ENCODE measurements at places on chromosomes 7 and 10.

DNA sequence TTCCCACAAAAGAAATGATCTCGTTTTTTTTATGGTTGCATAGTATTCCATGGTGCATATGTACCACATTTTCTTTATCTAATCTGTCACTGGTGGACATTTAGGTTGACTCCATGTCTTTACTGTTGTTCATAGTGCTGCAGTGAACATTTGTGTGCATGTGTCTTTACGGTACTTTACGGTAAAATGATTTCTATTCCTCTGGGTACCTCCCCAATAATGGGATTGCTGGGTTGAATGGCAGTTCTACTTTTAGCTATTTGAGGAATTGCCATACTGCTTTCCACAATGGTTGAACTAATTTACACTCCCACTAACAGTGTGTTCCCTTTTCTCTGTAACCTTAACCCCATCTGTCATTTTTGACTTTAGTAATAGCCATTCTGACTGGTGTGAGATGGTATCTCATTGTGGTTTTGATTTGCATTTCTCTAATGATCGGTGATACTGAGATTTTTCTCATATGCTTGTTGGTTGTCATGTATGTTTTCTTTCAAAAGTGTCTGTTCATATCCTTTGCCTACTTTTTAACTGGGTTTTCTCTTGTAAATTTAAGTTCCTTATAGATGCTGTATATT lies 37.2 kb downstream of the MKLN1 start:
- no peak for DNase-seq

DNA sequence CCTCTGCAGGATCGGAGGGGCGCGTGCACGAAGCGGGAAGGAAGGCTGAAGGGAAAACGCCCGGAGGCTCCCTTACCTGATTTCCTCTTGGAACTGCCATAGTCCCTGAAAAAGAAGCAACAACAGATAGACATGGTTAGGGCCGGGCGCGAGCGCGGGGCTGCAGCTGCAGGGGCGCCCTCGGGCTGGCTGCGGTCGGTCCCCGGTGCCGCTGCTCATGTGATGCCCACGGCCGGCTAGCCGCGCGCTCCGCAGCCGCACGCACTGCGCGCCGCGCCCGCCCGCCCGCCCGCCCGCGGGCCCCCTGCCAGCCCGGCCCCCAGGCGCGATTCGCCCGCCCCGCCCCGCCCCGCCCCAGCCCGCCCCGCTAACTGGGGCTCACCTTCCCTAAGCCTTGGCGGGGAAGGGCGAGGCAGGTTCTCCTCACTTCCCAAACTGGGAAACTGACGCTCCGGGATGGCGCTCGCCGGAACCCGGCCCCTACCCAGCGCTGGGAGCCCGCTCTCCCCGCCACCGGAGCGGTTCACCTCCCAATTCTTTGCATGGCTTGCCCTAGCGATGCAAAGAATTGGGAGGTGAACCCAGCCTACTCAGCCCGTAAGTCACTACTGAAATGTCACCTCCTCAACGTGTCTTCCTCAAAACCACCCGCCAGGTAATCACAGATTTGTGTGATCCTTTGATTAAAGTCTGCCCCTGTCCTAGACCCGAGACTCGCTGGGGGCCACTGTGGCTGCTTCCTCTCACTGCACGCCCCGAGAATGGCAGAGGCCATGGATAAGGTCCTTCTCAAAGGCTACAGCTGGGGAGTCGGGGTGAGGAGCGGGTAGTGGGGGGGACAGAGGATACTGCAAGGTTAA lies 162.2 kb downstream of the SH3PXD2A start:
- DNase-seq, result no peak

GRCh38 chr7:3616306-3616705 lies 315.3 kb downstream of the SDK1 start:
- no peak for DNase-seq

DNA sequence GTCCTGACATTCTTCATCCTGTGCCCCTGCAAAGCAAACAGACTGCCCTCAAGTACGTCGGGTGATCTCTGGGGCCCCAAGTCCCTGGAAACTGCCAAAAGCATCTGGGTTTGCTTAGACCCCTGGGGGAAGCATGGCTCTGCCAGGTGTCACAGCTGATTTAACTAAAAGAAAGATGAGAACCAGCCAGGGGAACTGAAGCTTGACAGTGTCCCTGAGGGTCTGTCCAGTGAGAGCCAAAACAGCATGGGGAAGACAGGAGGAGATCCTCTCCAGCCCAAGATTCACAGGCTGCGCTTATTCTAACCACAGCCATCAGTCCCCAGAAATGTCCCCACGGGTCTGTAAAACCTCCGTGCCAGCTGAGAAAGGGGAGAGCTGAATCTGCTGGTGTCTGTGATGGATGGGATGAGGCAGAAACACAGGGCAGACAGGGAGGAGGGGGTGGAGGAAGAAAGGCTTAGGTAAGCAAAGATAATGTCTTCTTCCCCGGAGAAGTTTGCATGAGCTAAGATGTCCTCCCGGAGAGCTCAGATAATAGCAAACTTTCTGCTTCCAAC lies 21.3 kb downstream of the CCDC3 start:
- no peak for DNase-seq

DNA sequence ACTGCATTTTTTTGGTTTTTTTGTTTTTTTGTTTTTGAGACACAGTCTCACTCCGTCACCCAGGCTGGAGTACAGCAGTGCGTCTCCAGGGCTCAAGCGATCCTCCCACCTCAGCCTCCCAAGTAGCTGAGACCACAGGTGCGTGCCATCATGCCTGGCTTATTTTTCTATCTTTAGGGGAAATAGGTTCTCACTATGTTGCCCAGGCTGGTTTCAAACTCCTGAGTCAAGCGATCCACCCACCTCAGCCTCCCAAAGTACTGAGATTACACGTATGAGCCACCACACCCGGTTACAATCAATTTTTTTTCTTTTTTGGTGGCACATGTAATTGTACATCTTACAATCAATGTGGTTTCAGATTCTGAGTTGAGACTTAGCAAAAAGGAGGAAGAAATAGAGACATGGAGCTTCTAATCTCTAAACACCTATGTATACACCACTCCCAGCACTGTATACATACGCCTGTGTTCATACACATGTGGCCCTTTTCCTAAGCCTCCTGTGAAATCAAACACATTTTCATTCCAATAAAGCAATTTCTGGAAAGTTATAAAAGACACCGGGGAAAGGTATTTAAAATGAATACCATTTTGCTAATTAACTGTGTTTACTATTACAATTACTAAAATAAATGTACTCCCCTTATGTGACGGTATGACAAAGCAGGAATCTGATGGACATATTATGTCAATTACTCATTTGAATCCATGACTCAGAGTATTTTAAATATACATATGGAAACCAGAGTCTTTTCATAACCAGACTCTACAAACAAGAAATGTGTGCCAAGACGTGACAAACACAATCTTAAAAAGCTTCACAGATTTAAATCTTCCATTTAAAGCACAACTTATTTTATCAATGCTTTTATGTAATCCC lies 40.9 kb downstream of the SMURF1 start:
- DNase-seq, result no peak

- DNase-seq, result no peak
Measured at GRCh38 chr10:55024713-55025112, 223.7 kb upstream of the PCDH15 start.

GRCh38 chr7:130305433-130306042 lies 12.6 kb downstream of the CPA4 start:
- DNase-seq, result no peak

- no peak for DNase-seq
Measured at GRCh38 chr7:123273185-123273584, 73.4 kb upstream of the SLC13A1 start.

GRCh38 chr10:126181626-126182025 lies 206.7 kb downstream of the ADAM12 start:
- DNase-seq, result no peak

DNA sequence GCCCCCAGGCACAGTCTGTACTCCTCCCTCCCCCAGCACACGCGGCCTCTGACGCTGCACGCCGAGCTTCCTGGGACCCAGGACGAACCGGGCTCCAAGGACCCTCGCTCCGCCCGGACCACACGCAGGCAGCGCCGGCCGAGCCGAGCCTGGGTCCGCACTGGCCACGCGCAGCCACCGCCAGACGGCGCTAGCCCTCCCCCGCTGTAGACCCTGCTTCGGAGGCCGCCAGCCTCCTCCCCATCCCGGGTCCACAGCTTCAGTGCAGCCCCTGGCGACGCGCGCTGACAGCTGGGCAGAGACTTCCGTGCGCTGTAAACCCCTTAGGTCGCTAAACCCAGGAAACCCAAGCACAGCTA lies 936 bp upstream of the TCERG1L start:
- DNase-seq, result no peak

DNA sequence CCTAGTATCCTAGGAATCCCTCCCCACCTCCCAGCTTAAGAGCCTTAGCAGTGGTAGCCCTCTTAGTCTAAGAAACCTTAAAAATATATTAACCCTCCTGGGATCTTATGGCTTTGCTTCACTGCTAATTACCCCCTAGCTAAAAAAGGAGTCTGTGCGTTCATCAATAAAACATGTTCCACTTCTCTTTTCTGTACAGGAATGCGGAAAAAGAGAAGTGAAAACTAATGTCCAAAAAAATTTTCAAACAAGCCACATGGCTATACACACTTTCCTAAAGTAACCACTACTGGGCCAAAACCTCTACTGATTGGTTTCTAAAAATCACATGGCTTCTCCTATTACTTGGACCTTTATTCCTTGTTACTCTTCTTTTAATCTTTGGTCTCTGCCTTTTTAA lies 667.1 kb upstream of the LRRTM3 start:
- no peak for DNase-seq

- DNase-seq, result no peak
Measured at GRCh38 chr10:119006451-119007210, 22.9 kb upstream of the NANOS1 start.

- DNase-seq, result no peak
Measured at GRCh38 chr7:9921326-9921725, 1052.3 kb upstream of the PHF14 start.

DNA sequence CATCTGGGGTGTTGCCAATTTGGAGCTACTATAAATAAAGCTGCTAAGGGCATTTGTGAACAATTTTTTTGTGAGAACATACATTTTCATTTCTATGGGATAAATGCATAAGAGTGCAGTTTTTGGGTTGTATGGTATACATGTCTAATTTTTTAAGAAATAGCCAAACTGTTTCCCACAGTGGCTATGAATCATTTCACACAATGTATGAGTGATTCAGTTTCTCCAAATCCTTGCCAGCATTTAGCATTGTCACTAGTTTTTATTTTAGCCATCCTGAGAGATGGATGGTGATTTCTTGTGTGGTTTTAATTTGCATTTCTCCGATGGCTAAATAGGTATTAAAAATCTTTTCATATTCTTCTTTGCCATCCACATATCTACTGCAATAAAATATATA lies 105.3 kb downstream of the AMPH start:
- no peak for DNase-seq

- no peak for DNase-seq
Measured at GRCh38 chr7:54812756-54813322, 53.8 kb upstream of the SEC61G start.

- DNase-seq, result no peak
Measured at GRCh38 chr7:36648441-36648840, 75.9 kb downstream of the AOAH start.

GRCh38 chr7:157867685-157868305 lies 531.0 kb downstream of the DNAJB6 start:
- DNase-seq, result no peak

DNA sequence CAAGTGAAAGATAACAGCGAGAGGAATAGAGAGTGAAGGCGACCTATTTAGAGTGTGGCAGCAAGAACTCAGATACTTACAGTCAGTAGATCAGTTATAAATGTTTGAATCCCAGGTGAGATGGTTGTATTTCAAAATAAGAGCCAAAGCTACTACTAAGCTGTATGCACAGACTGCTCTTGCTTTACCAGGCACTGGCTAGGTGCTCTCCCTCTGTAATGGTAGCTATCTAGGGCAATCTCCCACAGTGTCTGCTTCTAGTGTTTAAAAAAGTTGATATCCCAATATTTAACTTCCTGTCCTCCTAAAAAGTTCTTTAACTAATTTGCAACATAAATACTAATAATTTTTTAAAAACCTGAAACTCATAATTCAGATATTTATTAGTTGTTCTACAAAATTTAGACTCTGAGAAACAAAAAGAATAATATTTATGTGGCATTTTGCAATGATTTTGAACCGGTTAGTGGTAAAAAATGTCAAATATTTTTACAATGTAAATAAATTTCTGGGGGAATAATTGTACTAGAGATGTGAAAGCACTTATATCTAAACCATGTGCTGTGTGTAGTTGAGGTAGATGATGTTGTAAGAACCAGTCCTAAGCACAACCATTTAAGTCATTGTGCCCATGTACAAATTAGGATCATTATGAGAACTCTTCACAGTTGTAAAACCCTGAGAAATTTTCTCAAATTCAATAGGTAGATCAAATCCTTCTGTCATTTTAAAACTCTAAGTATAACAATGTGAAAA lies 349.3 kb upstream of the SEMA3D start:
- DNase-seq, result no peak

DNA sequence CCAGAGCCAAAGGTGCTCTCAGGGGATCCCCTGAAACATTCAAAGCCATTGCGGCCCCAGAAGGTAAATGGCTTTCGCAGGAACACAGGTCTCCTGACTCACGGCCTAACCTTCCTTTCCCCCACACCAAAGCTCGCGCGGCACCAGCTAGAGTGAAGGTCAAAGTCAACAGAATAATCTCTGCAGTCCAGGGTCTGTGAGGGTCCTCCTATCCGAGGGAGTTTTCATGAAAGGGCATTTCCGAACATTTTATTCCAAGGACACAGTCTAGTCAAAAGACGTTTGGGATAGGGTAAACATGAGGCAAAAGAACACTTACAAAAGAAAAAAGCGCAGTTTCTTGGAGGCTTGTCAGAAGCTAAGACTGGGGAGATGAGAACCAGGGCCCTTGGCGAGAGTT lies 559 bp upstream of the STEAP2 start:
- no peak for DNase-seq

GRCh38 chr7:90271753-90272152 lies 26.8 kb downstream of the CFAP69 start:
- DNase-seq, result no peak

DNA sequence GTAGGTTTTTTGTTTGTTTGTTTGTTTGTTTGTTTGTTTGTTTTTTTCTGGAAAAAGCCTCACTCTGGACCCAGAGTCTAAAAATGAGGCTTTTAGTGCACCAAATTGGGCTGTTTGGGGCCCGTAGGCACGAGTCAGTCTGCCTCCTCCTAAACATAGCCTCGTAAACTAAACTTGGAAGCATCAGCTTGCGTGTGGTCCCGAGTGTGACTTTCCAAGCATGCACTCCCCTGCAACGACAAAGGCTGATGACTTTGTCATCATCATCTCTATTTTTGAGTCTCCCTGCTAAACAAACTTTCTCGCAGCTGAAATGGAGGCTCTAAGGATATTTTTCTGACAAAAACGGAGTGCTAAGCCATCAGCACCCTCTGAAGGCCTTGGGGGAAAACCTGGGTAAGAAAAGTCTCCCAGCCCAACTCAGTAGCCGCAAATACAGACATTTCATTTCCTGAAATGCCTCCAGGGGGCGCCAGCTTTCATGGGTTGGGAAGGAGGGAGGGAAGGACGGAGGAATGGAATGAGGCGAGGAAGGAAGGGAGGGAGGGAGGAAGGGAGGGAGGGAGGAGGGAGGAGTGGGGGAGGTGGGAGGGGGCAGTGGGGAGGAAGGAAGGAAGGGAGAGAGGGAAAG lies 245.9 kb downstream of the KCNMA1 start:
- no peak for DNase-seq

Measured in stimulated activated CD8-positive, alpha-beta memory T cell treated with anti-CD3 and anti-CD28 coated beads, Interleukin-2, amount 100 ng/mL, for 1 hour (primary cell).